ENCODE measurements at places on chromosomes 3 and 15. TPM values are rescaled to one million over a fixed set of nuclear protein-coding genes. Genes with fewer than 3 reads are reported as not detected.

GRCh38 chr15:77521206-77521605 is 100.5 kb downstream of the HMG20A start:
- DNase-seq, result no peak

DNA sequence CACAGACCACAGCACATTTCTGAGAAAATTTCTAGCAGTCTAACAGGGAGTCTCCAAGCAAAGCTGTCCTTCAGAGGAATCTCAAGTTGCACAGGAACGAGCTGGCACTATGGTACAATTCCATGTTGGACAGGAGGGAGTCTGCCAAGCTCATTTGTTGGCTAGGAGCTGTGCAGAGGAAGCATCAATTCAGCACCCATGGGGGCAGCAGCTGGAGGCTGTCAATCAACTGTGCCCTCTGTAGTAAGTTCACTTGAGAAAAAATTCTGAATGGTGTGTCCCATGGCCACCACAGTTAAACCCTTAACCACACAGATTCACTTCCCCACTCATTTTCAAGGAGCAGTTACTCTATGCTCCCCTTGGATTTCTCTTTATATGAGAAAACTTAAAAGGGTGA is 298.5 kb upstream of the PPP2R3A start:
- no peak for DNase-seq

- DNase-seq, result peak; percentile 52
Measured at GRCh38 chr3:186534113-186534669, 10.0 kb downstream of the CRYGS start.

ASB14 gene
- not detected for total RNA-seq
